ENCODE measurements at places on chromosomes 5 and 9.

- no peak for DNase-seq
Observed at GRCh38 chr9:127344368-127345000, 52.5 kb upstream of the SLC2A8 start.

- DNase-seq = no peak
Observed at GRCh38 chr5:151719228-151720000, 32.7 kb upstream of the SPARC start.

GRCh38 chr9:134475011-134475790, 148.9 kb downstream of the RXRA start:
- DNase-seq = no peak

- no peak for DNase-seq
Observed at GRCh38 chr5:132886064-132886823, 12.8 kb downstream of the LEAP2 start.

- no peak for DNase-seq
Observed at GRCh38 chr5:82183828-82184227, 94.3 kb downstream of the RPS23 start.

GRCh38 chr9:129107651-129108050, 2.9 kb downstream of the CRAT start:
- DNase-seq = no peak

DNA sequence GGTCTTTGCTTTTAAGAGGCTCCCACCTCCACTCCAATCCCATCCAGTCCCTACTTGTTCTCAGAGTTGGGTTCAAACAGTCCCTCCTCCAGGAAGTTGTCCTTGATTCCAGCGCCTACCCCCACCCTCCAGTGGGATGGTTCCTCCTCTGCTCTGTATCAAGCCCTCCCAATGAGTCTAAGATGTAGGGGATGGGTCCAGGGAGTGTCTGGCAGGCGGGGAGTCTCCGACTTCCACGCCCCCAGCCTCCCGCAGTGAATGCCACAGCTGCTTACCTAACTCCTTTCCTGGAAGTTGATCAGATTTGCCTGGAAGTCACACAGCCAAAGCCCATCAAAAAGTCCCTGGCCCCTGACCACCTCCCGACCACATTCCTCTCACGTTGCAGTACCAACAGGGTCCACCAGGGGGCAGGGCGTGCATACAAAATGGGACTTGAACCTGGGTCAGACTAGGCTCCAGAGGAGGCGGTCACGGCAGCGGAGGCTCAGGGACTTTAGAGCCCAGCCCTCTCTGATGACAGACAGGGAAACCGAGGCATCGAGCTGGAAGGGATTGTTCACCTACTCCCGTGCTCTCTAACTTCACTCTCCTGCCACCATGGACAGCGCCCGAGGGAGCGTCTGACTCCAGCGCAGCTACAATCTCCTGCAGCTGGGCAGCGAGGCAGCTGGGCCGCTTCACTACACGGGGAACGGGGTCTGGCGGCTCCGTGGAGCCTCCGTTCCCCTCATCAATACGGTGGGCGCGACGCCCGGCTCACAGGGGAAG, 25.0 kb upstream of the TDRD7 start:
- peak; percentile 55 for DNase-seq

DNA sequence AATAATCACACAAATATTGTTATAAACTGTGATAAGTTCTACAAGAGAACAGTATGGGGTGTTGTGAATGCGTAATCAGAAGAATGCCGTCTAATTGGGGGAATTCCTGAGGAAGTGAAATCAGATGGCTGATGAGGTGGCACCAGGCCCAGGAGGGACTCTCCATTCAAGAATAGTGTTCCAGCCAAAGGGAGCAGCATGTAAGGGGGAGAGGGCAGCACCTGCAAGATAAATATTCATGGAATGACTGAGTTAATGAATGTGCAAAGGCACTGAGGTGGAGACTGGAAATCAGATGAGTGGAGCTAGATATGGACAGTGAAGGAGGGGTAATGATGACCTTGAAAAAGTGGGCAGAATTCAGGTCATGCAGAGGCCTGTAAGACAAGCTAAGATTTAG, 250.6 kb downstream of the ARRDC3 start:
- no peak for DNase-seq

- DNase-seq = no peak
Observed at GRCh38 chr5:1554410-1554967, 30.7 kb upstream of the LPCAT1 start.

DNA sequence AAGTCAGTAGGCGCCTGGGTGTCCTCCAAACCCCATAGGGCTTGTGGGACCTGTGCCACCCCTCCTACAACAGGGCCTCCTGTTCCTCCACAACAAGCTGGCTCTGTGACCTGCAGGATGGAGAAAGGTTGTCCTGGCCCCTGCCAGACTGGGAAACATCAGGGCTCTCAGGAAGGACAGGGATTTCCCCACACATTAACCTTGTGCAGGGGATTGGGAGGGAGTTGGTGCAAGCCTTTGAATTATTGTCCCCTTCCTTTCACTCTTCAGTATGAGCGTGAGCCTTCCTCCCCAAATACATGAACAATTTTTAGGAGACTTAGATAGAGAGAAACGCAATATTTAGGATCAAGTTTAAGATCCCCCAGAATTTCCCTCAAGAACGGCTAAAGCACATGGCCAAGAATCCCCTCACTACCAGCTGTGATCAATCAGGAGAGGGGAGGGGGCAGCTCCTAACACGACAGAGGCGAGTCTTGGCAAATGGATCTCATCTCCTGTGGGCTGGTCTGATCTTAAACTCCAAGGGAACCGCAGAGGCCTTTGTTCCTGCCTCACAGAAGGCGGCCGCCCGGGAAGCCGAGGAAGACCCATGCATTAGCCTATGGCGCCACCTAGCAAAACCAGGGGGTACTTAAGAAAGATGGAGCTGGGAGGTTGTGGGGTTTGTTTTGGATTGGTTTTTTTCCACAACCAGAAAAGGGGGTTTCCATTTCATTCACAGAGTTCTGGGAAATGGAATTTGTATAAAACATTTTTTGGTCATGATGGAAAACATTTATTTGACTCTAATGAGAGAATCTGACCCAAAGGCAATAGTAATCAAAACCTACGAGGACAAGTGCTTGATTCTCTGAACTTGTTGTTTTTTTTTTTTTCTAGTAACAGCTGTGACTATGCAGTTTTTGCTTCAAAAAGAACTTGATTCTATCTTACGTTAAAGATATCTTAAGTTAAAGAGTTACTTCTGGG, 36.1 kb upstream of the OSMR start:
- DNase-seq = no peak

DNA sequence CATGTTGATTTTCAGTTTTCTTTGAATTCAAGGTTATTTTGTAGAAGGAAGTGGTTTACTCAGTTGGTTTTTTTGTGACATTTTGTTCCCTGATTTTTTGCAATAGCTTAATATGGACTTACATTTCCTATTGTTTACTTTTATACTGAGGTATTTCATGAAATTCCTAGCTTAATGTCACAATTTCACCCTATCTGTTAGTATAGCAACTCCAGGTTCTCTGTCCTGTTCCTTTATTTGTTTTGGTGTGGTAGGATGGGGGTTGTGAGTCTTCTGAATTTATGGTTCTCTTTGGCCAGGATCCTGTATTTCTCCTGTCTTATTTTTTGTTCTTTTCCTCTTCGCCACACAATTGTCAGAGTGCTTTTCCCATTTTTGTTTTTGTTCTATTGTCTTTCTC, 523.4 kb upstream of the ARRDC3 start:
- no peak for DNase-seq

GRCh38 chr9:1048811-1049210, 1.3 kb upstream of the DMRT2 start:
- no peak for DNase-seq

DNA sequence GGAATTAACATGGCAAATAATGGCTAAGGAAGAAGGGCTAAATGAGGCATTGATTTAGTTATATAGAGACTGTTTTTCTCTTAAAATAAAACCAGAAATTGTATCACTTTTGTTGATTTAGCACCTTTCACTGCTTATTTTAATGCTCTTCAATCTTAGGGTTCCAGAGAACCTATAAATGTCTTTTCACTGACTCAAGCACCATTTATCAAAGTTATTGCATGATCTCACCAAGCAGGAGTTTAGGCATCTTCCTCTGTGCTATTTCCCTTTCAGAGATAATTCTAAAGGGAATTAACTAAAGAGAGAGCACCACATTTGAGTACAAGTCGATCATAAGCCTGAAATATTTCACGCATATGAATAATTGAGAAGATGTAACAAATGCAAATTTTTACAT, 357.1 kb downstream of the CDH18 start:
- DNase-seq = no peak

- no peak for DNase-seq
Observed at GRCh38 chr5:175854231-175855040, 16.9 kb upstream of the CPLX2 start.

GRCh38 chr9:79224672-79225433, 346.9 kb upstream of the TLE4 start:
- no peak for DNase-seq

DNA sequence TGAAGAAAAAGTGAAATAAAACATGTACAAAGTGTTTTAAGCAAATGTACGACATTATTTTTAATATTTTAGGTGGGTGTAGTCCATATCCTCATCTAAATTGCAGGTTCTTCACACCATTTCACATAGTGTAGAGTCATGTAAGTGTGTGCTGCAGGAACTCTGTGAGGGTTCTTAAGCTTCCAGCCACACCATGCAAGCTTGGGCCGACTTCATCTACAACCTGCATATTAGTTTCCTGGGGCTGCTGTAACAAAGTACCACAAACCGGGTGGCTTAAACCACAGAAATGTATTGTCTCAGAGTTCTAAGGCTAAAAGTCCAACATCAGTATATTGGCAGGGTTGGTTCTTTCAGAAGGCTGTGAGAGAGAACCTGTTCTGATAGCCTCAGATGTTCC, 10.2 kb downstream of the PAM start:
- DNase-seq = no peak

DNA sequence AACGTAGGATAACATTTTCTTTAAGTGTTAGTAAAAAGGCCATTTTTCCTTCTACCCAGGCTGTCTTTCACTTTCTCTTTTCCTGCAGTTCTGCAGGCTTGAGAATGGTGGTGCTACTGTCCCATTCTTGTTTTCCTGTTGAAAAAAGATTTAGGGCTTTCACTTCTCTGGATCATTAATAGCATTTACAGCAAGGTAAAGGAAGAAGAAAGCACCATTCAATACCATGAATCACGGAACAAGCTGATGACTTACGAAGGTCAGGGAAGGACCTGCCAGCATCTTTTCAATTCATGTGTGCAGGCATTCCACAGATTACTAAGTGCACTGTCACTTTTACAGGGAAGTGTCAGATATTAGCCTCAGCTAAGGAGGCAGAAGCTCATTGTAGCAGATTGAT, 292.8 kb downstream of the YTHDC2 start:
- DNase-seq = no peak

DNA sequence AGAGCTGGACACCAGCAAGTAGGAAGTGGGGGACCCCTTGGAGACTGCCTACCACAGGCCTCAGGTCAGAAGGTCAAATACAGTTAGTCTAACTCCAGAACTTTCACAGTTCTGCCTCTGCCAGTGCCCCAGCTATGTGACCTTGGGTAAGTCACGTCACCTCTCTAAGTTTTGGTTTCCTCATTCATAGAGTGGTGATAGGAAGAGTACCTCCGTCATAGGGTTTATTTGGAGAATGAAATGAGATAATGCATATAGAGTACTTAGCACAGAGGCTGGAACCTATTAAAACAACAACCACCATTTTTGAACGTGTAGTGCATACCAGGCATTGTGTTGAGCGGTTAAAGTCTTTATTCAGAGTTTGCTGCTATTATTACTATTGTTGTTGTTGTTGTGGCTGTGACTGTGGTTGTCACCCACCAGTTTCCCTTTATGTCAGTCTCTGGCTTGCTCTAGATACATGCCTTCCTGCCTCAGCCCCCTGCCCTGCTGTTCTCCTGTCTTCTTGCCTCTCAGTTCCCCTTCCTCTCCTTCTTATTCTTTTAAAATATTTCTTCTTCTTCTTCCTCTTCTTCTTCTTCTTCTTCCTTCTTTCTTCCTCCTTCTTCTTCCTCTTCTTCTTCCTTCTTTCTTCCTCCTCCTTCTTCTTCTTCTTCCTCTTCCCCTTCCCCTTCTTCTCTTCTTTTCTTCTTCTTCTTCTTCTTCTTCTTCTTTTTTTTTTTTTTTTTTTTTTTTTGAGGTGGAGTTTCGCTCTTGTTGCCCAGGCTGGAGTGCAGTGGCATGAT, 67.8 kb downstream of the RALGPS1 start:
- no peak for DNase-seq

- DNase-seq = no peak
Observed at GRCh38 chr5:59724482-59725391, 168.8 kb downstream of the PDE4D start.

GRCh38 chr5:116359592-116359991, 215.0 kb downstream of the SEMA6A start:
- no peak for DNase-seq

- DNase-seq = no peak
Observed at GRCh38 chr5:149617760-149618306, 36.5 kb downstream of the ARHGEF37 start.

DNA sequence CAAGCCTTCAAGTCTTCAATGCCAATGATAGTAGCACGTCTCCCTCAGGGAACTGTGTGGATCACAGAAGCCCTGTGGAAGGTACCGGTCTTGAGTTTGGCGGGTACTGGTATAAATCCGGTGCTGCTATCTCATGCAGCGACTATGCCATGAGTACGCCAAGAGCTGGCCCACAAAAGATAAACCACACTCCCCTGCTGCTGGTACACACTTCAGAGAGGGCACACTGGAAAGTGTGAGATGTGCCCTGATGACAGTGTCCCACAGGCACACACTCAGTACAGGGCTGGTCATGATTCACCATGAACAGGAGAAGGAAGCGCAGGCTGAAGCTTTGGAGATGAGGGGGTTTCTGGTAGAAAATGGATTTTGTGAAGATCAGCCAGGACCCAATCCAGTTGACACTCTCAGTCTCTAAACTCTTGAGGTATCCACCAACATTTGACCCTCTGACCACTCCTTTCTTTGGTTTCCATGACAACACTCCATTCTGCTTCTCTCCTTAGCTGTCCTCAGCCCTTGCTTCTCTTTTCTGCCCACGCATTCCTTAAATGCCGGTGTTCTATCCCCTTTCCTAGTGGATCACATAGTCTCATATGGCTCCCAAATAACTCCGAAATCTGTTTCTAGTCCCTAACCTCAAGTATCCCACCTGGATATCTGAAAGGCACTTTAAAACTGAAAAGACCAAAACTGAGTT, 5.1 kb downstream of the AMACR start:
- no peak for DNase-seq

Data from stimulated activated CD8-positive, alpha-beta memory T cell treated with anti-CD3 and anti-CD28 coated beads, Interleukin-12 subunit alpha, Interleukin-12 subunit beta, amount 100 ng/mL, for 1 hour (primary cell).